ENCODE measurements at places on chromosomes 13 and 19.

GRCh38 chr19:30204721-30205120 lies 167.5 kb upstream of the ZNF536 start:
- no peak for DNase-seq

GRCh38 chr13:78772933-78773332 lies 114.0 kb upstream of the OBI1 start:
- DNase-seq, result no peak

DNA sequence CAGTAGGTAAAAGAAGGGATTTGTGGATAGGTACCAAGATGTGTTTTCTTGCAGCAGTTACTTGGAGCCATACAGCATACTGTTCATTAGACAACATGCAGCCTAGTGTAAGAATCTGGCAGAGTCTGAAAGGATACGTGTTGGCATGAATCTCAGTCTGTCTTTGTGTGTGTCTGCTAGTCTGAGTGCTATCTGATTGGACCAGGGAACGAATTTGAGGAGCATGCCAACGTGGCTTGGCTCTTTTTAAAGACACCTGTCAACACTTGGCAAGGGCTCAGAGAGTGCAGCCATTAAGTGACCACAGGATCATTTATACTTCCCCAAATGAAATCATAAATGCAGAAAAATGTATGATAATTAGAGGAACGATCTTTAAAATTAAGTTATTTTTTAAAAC lies 27.6 kb upstream of the ATXN8OS start:
- DNase-seq, result no peak

DNA sequence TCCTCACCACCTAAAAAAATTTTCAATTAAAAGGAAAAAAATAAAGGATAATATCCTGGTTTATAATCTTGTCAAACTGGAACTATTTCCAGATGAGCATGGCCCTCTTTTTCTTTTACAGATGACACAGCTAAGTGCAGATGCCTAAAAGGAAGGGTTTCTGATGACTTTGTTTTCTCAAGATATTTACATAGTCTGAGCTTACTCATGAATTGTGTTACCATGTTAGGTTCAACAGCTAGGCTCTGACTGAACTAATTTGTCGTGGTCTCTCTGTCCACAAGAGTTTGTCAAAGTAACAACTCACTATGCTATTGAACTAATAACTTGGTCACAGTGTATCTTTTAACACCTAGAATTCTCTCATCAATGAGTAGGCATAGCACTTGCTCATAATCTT lies 780.8 kb downstream of the GPC5 start:
- no peak for DNase-seq

GRCh38 chr19:4501691-4502090 lies 16.6 kb downstream of the PLIN4 start:
- DNase-seq, result no peak

DNA sequence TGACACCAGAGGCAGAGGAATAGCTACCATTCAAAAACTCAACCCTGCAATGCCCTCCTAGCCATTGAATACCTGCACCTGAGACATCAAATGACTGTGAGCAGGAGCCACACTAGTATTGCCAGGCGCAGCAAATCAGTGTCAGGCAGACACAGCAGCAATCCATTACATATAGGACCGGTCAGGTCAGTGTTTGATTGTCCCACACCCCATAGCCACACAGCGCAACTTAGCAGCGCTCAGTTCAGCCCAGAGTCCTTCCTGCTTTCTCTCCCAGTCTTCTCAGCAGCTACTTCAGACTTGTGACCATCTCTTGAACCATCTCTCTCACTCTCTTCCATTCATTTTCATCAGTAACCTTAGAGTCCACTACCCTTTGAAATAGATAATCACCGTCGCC lies 181.6 kb upstream of the GPR12 start:
- DNase-seq, result no peak

- DNase-seq, result no peak
These were observed 204.9 kb upstream of the KL start for GRCh38 chr13:32811297-32811800.

GRCh38 chr13:74979703-74980102 lies 502.3 kb downstream of the TBC1D4 start:
- no peak for DNase-seq

GRCh38 chr13:111230385-111230930 lies 90.0 kb upstream of the TEX29 start:
- DNase-seq, result no peak

GRCh38 chr13:80436571-80437169 lies 95.7 kb upstream of the SPRY2 start:
- no peak for DNase-seq

GRCh38 chr13:68214691-68215415 lies 984.7 kb upstream of the PCDH9 start:
- no peak for DNase-seq

GRCh38 chr13:42041684-42042035 lies 6.8 kb upstream of the DGKH start:
- DNase-seq, result no peak

DNA sequence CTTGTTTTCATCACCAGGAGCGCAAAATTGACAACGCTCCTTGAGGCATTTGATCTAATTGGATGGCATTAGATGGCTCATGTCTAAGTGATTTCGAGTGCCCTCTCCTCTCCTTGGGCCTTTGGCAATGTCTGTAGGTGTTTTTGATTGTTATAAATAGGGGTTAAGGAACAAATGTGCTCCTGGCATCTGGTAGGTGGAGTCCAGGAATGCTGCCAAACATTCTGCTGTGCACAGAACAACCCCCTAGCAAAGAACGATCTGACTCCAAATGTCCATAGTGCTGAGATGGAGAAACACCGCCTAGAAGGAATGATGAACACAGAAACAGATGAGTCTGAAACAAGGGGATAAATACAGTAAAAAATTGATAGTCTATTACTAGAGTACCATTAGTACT lies 68.0 kb upstream of the C1QTNF9B start:
- no peak for DNase-seq

DNA sequence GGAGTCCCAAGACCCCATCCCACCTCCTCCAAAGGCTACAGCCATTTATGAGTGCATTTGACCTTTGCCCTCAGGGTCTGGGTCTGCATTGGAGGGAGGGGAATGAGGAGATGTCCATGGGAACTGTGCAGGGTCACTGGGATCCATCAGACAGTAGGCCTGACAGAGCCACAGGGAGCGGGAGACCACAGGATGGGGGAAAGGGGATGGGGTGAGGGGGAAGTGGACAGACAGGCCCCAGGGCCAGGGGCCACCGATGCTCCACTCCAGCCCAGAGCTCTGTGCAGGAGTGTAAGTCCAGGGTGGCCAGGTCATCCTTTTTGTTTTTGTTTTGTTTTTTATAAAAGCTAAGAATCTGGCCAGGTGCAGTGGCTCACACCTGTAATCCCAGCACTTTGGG lies 82.5 kb downstream of the CHST8 start:
- DNase-seq, result no peak

DNA sequence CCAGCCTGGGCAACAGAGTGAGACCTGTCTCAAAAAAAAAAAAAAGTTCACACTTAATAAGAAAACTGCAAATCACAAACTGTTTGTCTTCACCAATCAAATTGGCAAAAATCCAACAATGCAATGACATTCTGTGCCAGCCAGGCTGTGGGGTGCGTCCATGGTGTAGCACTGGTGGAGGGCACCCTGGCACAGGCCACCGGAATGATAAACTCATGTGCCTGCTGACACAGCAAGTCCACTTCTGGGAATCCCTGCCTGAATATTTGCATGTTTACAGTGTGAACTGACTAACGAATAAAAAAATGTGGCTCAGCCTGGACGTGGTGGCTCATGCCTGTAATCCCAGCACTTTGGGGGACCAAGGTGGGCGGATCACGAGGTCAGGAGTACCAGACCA lies 1.6 kb upstream of the LRRC25 start:
- DNase-seq, result no peak

DNA sequence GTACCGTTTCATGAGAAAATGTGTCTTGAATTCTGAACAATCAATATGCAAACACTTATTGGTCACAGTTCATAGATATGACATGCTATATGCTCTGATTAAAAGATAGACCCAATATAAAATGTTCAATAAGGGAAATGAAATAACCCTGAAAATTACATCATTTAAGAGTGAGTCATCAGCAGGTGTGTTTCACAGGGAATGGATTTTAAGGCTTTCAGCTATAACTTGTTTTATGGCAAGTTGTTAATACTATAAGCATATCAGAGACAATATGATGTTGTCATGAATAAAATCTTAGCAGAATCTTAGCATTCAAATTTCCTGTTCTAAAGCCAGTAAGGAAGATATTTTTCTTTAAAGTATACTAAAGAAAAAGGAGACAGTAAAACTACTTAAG lies 483.4 kb upstream of the PCDH9 start:
- no peak for DNase-seq

- no peak for DNase-seq
These were observed 25.7 kb downstream of the LTBP4 start for GRCh38 chr19:40626918-40627317.

GRCh38 chr19:41626877-41627276 lies at the start of gene CEACAM4:
CEACAM4 (minus strand) TSS chr19:41627074; CDS start chr19:41626963, 111 bp downstream.
- no peak for DNase-seq

DNA sequence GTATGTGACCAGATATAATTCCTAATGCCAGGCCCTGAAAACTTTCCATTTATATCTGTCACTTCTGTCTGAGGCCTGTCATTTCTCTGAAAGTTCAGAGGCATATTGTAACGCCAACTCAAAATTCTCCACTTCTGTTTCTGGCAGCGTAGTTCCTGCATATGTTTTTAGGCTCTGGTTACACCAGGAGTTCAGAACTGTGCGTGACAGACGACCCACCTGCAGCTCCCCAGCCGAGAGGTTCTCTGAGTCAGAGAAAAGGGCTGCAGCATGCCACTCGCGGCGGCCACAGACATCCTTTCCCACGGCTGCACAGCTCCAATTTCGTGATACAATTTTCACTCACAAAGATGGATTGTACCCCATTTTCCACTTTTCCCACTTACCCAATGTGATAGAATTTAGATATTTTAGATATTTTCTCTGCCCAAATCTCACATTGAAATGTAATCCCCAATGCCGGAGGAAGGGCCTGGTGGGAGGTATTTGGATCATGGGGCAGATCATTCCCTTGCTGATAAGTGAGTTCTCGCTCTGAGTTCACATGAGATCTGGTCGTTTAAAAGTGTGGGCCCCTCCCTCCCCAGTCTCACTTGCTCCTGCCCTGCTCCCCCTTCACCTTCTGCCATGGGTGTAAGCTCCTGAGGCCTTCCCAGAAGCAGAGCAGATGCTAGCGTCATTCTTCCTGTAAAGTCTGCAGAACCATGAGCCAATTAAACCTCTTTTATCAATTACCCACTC lies 308.1 kb downstream of the LIG4 start:
- no peak for DNase-seq

DNA sequence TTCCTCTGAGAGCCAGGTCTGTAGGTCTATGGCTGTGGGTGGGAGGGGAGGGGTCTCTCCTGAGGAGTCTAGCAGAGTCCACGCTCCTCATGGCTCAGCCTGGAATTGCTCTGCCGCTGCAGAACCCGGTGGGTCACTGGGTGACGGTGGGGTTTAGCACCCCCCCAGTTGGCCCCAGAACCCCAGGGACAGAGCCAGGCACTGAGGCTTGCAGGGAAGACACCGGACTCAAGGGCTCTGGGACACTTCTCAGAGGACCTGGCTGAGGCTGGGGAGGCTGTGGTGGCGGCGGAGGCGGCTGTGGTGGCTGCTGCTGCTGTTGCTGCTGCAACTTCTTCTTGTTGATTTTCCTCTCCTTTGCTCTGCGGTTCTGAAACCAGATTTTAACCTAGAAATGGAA lies 6.1 kb downstream of the CDX2 start:
- no peak for DNase-seq

DNA sequence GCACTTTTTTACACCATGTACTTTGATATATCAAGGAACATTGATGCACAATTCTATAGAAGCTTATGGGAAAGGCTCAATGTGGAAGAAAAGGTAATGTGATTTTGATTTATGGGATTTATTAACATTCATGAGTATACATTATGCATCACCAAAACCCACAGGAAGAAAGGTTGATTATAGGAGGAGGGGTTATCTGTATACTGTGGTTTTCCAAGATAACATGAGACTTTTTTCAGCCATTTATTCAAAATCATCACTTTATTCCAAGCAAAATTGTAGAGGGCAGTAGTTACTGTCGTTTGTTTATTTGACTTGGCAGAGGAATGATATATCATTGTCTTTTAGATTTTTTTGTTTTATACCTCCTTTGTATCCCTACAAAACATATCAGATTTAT lies 54.9 kb downstream of the WDFY2 start:
- DNase-seq, result no peak

DNA sequence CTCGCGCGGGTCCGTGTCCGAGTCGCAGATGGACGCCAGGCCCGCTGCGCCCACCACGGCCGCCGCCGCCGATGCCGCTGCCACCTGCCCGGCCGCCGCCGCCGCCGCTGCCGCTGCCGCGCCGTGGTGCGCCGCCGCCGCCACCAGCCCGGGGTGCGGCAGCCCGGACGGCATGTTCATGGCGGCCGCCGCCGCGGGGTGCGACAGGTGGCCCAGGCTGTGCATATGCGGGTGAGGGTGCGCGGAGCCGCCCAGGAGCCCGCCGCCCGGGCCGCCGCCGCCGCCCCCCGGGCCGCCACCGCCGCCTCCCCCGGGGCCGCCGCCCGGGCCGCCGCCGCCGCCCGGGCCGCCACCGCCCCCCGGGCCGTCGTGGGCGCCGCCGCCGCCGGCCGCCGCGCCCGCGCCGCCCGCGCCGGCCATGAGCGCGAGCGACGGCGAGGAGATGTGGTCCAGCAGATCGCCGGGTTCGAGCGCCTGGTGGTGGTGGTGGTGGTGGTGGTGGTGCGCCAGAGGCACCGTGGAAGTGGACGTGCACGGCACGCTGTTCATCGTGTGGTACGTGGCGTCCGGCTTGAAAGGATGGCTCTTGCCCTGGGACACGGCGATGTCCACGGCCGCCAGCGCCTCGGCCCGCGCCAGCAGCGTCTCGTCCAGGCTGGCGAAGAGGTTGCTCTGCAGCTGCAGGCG lies 1.3 kb downstream of the POU4F1 start:
- no peak for DNase-seq

DNA sequence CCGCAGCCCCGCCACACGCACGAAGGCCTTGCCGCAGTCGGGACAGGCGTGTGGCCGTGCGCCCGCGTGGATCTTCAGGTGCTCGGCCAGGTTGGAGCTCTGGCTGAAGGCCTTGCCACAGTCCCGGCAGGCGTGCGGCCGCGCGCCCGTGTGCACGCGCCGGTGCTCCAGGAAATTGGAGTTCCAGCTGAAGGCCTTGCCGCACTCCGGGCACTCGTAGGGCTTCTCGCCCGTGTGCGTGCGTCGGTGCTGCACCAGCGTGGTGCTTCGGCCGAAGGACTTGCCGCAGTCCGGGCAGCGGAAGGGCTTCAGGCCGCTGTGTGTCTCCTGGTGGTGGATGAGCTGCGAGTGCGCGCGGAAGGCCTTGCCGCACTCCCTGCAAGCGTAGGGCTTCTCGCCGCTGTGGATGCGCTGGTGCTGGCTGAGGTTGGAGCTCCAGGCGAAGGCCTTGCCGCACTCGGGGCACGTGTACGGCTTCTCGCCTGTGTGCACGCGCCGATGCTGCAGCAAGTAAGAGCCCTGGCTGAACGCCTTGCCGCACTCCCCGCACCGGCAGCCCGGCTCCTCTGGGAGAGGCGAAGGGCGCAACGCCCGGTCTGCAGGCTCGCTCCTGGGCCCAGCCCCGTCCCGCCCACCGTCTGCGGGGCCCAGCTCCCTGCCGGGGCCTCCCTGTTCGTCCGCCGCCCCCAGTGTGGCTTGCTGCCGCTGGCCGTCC lies 3.6 kb upstream of the A1BG start:
- no peak for DNase-seq
